ENCODE measurements at places on chromosomes 7 and 10. TPM values are rescaled to one million over a fixed set of nuclear protein-coding genes. Genes with fewer than 3 reads are reported as not detected.

DNA sequence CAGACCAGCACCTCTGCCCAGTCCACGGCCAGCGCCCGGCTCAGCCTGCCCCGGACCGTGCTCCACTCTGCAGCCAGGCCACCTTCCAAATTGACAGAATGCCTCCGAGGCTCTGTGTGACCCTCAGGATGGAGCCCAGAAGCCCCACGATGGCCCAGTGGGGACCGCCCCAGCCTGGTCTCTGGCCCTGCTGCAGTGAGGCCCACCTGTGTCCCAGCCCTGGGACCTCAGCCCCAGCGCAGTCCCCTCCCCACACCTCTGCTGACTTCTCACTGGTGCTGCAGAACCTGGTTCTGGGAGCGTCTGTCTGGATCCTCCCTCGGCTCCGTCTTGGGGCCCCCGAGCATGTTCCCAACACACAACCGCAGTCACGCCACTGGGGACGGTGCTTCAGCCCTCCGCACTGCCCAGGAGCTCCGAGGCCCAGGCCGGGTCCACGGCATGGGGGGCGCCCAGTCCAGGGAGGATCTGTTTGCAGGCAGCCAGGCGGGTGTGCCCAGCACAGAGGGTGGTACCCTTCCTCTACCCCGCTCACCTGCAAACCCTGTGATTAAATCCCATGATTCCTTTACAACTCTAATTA, 248.1 kb downstream of the ELFN1 start:
- DNase-seq = no peak

- DNase-seq = no peak
These were observed 374.6 kb downstream of the CALN1 start for GRCh38 chr7:72037516-72037915.

DNA sequence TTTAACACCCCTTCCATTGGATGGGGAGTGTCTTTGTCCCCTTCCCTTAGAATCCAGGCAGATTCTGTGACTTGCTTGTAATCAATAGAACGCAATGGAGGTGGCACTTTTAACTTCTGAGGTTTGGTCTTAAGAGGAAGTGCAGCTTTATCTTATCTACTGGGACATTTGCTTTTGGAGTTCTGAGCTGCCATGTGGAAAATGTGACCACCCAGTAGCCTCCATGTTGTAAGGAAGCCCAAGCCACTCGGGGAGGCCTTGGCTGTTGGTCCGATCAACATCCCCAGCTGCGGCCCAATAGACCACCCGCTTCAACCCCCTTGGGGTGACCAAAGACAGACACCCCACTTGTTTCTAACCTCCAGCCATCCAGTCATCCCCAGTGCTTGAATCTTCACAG, 86.3 kb upstream of the FAM171A1 start:
- no peak for DNase-seq

- DNase-seq = no peak
These were observed 70.5 kb downstream of the MICALL2 start for GRCh38 chr7:1388703-1389335.

DNA sequence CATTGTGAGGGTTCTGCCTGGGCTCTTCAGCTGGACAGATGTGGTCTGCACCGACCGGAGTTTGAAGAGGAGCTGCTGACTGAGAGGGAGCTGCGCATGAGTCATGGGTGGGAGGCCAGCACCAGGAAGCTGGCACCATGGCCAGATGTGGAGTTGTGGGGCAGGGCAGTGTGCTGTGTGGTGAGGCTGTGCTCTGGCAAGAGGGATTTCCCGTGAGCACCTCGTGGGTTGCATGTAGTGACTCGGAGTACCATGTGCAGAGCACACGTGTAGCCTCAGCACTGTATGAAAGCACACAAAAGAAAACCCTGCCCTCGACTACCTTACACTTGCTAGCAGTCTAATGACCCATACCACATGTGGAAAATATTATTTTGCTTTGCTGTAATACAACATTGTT, 103.4 kb downstream of the WNT2 start:
- DNase-seq = no peak

DNA sequence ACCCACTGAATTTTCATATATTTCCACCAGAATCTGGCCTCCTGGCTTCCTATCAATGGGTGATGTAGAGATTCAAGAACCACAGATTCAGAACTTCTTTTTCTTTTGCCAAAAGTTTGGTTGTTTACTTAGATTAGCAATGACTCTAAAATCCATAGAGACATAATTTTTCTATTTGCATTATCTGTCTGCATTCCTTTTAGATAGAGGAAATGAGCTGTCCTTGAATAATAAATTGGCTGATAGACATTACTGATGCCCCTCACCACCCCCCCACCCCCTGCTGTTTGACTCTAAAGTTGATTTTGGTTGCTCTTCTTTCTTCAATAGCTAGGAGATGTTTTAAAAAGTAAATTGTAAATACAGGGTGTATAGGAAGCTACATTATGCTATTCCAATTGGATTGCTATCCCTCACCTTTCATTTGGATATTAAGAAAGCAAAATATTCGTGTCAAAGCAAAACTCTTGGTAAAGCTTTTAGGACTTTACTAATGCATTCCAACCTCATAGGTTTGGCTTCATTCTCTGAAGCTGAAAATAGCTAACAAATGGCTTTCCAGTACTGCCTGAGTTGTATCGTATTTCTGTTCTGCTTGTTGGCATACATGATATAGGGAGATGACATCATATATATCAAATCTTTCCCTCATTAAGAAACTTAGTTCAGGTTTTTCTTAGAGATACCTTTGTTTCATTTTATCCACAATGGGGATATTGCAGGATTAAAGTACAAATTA, 606.0 kb downstream of the ARL4A start:
- DNase-seq = no peak

DNA sequence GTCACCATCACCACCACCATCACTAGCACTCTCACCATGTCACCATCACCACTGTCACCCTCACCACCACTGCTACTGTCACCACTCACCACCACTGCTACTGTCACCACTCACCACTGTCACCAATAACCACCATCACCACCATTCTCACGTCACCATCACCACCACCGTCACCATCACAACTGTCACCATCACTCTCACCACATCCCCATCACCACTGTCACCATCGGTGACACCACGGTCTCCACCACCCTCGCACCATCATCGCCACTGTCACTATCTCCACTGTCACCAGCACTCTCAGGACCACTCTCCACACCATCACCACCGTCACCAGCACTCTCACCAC, 130.4 kb downstream of the MAD1L1 start:
- no peak for DNase-seq

The PIK3CG gene
- total RNA-seq = 13.1 TPM
